Thoracic aorta (tissue), 2 donors: ENCODE measurements at places on chromosomes 7 and 10. TPM values are rescaled to one million over a fixed set of nuclear protein-coding genes. Genes with fewer than 3 reads are reported as not detected.

Gene MICALL2
- total RNA-seq = 80.0 TPM

Gene TAS2R41
- total RNA-seq = 2.5 TPM

Gene SLC13A1
- not detected for total RNA-seq

Gene CCDC172
- total RNA-seq = not detected

GRCh38 chr10:101481256-101481655 is 106.8 kb downstream of the POLL start:
- no peak for DNase-seq

GRCh38 chr10:77710081-77710551 is 72.5 kb upstream of the KCNMA1 start:
- DNase-seq = no peak

DNA sequence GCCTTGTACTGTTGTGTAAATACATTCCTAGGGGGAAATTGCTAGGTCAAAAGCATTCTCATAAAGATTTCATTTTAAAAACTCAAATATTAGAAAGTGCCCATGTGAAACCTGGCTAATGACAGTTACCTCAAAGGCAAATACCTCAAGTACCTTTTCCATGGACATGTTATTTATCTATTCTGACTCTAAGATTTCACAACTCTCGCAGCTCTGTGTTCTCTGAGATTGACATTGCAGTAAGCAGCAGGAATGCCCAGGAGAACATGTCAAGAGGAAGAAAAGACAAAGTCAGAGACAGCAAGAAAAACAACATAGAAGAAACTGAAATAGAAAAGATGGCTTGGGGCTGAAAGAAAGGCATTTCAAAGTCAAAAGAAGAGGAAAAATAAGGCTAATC is 187.4 kb downstream of the CYP26A1 start:
- no peak for DNase-seq

GRCh38 chr7:77738871-77739270 is 42.6 kb downstream of the RSBN1L start:
- no peak for DNase-seq

DNA sequence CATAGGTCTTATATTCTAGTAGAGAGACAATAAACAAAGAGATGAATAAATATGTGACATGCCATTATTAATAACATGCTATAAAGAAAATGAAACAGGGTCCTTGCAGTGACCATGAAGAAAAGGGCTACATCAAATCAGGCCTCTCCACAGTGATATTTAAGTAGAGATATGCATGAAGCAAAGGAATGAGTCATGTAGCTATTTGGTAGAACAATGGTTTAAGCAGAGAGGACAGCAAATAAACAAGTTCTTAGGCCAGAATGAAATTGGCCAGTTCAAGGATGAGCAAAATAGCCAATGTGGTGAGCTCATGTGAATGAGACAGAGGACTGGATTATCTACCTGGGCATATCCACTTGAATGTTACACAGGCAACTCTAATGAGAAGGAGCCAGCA is 172.2 kb upstream of the FERD3L start:
- no peak for DNase-seq

GRCh38 chr10:27457966-27458365 is 46.1 kb upstream of the RAB18 start:
- no peak for DNase-seq

GRCh38 chr7:156903232-156903909 is 10.4 kb upstream of the LMBR1 start:
- no peak for DNase-seq

DNA sequence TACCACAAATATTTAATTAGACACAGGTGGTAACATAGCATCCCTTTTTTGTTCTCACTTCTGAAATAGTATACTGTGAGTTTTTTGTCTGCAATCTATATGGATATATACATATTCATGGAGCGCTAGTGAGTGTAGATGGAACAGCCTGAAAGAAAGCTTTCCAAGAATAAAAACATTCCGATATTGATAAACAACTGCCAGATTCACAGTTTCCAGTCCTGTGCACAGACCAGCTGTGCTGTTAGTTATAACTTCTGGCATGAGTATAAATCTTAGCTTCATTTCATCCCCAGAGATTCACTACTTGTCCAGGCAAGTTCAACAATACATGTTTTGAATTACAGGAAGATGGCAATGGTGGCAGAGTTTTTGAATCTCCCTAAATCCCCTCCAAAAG is 467.1 kb upstream of the STEAP1 start:
- DNase-seq = no peak

DNA sequence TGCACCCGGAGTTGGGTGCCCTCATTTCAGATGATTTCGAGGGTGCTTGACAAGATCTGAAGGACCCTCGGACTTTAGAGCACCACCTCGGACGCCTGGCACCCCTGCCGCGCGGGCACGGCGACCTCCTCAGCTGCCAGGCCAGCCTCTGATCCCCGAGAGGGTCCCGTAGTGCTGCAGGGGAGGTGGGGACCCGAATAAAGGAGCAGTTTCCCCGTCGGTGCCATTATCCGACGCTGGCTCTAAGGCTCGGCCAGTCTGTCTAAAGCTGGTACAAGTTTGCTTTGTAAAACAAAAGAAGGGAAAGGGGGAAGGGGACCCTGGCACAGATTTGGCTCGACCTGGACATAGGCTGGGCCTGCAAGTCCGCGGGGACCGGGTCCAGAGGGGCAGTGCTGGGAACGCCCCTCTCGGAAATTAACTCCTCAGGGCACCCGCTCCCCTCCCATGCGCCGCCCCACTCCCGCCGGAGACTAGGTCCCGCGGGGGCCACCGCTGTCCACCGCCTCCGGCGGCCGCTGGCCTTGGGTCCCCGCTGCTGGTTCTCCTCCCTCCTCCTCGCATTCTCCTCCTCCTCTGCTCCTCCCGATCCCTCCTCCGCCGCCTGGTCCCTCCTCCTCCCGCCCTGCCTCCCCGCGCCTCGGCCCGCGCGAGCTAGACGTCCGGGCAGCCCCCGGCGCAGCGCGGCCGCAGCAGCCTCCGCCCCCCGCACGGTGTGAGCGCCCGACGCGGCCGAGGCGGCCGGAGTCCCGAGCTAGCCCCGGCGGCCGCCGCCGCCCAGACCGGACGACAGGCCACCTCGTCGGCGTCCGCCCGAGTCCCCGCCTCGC is at the start of gene EGFR:
Gene EGFR (plus strand): TSS at position 657 of the 830 bp plus-strand sequence. CDS start 261 bp downstream, outside the sequence.
- DNase-seq = peak; percentile 33

DNA sequence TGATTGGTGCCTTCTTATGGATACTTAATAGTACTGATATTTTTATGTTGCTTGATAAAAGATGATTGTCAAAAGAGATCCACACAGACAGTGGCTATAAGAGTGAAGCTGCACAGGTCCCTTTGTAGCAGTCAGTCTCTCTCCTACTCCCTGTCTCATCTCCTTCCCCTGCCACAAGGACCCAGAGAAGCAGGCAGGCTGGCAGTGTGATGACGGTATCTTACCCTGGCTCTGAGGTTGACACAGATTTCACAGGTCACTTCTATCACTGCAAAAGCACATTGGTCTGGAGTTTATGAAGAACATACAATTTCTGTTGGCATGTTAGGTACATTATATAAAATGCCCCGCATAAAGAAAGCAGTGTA is 64.4 kb upstream of the AHR start:
- DNase-seq = no peak

DNA sequence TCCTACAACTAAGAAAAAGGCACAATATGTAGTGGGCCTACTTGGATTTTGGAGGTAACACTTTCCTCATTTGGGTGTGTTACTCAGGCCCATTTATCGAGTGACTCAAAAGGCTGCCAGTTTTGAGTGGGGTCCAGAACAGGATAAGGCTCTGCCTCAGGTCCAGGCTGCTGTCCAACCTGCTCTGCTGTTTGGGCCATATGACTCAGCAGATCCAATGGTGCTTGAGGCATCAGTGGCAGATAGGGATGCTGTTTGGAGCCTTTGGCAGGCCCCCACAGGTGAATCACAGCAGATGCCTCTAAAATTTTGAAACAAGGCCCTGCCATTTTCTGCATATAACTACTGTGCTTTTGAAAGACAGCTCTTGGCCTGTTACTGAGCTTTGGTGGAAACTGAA is 24.5 kb upstream of the OR13A1 start:
- no peak for DNase-seq

GRCh38 chr10:78382772-78383171 is 349.1 kb downstream of the RPS24 start:
- DNase-seq = no peak

GRCh38 chr7:1331561-1332467 is 99.1 kb downstream of the UNCX start:
- DNase-seq = no peak

GRCh38 chr10:86139066-86139657 is 227.4 kb downstream of the GRID1 start:
- DNase-seq = no peak

- DNase-seq = no peak
These were observed 96.8 kb downstream of the TMEM26 start for GRCh38 chr10:61356354-61356753.

- no peak for DNase-seq
These were observed 10.0 kb upstream of the DUSP5 start for GRCh38 chr10:110487411-110488331.

GRCh38 chr10:100349087-100349486 is 2.1 kb downstream of the SCD start:
- DNase-seq = no peak

DNA sequence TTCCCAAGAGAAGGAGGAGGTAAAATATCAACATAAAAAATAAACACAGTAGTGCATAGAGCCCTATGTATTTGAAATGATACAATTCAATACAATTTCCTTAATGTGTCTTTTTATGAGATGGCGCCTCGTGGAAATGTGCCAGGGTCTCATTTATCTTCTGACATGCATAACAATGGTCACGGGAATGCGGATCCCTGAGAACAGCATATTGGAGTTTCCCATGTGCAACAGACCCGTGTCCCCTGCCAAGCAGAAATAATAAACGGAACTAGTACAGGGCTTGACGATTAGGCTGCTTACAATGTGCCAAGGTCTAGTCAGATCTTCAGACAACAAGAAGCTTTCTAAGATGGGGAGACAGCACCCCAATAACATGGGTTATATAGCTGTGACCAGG is 217.9 kb downstream of the ARHGAP21 start:
- DNase-seq = no peak

DNA sequence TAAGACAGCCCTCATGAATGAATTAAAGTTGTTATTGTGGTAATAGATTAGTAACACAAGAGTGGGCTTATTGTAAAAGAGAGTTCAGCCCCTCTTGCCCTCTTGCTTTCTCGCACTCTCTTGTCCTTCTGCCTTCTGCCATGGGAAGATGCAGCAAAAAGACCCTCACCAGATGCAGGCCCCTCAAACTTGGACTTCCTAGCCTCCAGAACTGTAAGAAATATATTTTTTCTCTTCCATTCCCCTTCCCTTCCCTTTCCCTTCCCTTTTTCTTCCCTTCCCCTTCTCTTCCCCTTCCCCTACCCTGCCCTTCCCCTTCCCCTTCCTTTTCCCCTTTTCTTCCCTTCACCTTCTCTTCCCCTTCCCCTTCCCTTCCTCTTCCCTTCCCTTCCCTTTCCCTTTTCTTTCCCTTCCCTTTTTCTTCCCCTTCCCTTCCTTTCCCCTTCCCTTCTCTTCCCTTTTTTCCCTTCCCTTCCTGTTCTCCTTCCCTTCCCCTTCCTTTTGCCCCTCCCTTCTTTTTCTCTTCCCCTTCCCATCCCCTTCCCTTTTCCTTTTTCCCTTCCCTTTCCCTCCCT is 55.6 kb upstream of the TMEM248 start:
- DNase-seq = no peak

GRCh38 chr7:123660514-123661354 is 5.1 kb downstream of the LMOD2 start:
- DNase-seq = no peak

DNA sequence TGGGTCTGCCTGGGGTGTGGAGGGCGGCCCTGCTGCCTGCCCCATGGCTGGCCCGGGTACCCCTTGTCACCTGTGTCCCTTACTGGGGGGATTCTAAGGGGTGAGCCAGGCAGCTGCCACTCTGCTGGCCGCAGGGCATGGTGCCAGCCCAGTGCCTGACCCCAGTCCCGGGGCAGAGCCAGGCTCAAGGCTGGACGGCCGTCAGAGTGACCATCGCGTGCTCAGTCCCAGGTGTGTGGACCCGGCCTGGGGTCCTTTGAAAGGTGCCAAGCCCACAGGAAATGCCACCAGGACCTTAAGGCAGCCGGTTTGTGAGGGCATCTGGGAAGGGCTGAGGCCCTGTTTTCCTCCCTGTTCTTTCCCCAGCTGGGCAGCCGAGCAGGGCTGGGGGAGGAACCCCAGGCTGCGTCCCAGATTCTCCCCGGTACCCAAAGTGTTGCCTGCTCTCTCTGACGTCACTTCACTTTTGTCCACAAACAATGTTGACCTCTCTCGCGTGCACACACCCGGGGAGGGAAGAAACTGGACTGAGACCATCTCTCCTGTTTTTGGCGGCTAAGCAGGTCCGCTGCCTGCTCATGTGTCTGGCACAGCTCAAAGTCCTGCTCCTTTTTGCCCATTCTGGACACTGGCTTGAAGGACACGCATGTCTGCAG is 37.6 kb downstream of the PAPOLB start:
- no peak for DNase-seq

GRCh38 chr7:98278408-98278807 is 3.1 kb upstream of the BRI3 start:
- no peak for DNase-seq

DNA sequence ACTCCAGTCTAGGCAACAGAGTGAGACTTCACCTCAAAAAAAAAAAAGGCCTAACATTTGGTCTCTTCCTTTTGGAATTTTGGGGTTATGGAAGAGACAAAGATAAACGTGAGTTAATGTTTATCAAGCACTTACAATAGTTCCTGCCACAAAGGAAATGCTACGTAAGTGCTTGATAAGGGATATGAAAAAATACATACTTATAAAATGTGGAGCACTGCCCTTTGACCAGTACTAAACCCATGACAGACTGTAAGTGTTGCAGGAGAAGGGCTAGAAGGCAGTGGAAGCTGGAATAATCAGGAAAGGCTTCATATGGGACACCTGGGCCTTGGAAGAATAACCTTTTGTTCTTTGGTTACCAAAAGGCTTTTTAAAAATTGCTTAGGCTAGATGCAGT is 25.5 kb downstream of the TMEM248 start:
- DNase-seq = no peak

DNA sequence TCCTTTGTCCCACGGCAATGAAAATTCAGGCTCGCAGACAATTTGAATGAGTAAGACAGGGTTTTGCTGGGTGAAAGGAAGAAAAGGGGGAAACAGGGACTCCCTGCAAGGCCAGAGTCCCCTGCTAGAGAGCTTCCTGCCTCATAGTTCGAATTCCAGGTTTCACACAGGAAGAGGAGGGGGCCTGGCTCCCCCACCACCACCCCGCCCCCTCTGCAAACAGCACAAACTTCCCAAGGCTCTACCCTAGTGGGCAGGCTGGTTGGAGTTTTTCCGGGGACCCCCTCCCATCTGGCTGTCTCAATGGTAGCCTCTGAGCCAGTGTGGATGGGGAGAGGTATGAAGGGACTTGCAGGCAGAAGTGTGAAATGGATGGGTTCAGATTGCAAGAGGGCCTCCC is 57.4 kb upstream of the NEBL start:
- no peak for DNase-seq

- no peak for DNase-seq
These were observed 129.7 kb upstream of the PPP2R2D start for GRCh38 chr10:131770946-131771633.

- no peak for DNase-seq
These were observed 152.4 kb downstream of the KIF20B start for GRCh38 chr10:89853781-89854191.

- DNase-seq = no peak
These were observed 2.9 kb downstream of the DEPP1 start for GRCh38 chr10:44975431-44976331.

- no peak for DNase-seq
These were observed 154.1 kb downstream of the LHFPL3 start for GRCh38 chr7:104482362-104483037.

GRCh38 chr7:85614684-85615083 is 427.8 kb upstream of the SEMA3D start:
- no peak for DNase-seq
